Stimulated activated CD4-positive, alpha-beta T cell treated with anti-CD3 and anti-CD28 coated beads, Interleukin-15, amount 100 ng/mL, for 24 hours (primary cell): ENCODE measurements at places on chromosomes 7 and 10.

DNA sequence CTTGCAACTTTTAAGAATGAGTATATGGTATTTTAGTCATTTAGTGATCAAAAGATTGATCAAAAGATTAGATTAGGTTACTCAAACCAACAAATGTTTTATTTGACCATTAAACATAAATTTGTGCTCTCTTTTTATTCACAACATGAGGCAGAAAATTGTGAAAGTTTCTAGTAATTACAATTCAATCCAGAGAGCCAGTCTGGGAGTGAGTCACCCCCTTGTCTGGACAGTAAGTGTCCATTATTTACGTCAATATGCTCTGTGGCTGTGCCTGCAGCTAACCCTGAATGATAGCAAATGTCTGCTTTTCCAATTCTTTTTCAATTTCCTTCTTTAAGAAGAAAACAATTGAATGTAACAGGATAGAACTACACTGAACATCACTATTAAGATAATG is 27.9 kb downstream of the GNG11 start:
- no peak for DNase-seq

GRCh38 chr7:33796538-33796937 is 108.8 kb upstream of the BMPER start:
- no peak for DNase-seq

GRCh38 chr10:70778267-70778924 is 6.8 kb downstream of the TBATA start:
- no peak for DNase-seq

DNA sequence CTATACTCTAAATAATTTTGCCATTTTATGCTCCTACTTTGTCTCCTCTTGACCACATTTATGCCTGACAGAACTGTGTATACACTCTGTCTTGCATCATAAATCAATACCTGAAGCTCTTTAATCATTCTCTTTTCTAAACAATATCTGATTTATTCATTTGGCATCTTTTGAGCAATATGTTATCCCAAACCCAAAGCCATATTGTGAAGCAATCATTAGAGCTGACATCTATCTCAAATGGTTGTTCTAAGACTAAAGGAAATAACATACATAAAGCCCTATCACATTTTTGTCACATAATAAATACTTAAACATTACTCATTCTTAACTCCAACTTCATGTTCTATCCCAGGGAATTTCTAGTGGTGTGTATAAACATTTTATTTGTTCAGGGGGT is 717.6 kb downstream of the SORCS1 start:
- DNase-seq: no peak
